ENCODE measurements at places on chromosomes 4 and X.

DNA sequence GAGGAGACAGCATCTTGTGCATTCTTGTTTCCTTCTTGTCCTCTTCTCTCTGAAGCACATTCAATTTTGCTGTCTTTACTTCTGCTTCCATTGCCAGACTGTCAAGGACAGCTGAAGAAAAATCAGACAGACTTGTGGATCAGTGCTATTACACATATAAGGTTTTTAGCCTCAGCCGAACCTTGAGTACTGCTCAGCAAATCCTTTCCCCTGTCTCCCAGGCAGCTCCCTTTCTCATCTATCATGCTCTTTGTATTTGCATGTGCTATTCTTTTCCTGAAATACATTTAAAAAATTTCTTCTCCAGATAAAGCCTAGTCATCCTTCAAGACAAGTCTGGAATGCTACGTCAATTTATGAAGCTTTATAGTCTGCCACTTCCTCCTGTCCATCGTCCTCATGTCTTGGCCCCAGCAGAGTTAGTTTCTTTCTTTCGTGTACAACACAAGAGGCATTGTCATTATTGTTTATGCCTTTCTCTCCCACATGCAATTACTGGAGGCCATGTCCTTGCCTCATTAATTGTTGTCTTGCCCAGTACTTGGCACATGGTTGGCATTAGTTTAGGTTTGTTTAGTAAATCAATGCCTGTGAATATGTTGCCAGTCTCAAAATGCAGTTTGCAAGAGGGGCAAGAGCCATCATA, 45.1 kb downstream of the ADGRL3 start:
- no peak for DNase-seq

- DNase-seq = no peak
Measured at GRCh38 chr4:25958110-25958509, 44.1 kb downstream of the SMIM20 start.

- no peak for DNase-seq
Measured at GRCh38 chrX:149392921-149393320, 112.2 kb downstream of the IDS start.

GRCh38 chr4:179867300-179867878, 2375.8 kb upstream of the TENM3 start:
- DNase-seq = peak; percentile 66

- DNase-seq = no peak
Measured at GRCh38 chrX:11159149-11159548, 48.0 kb downstream of the HCCS start.

- no peak for DNase-seq
Measured at GRCh38 chrX:139224953-139225665, 305.4 kb upstream of the F9 start.

- DNase-seq = no peak
Measured at GRCh38 chr4:2359591-2360395, 58.7 kb downstream of the ZFYVE28 start.

GRCh38 chr4:57122959-57123358, 12.8 kb upstream of the IGFBP7 start:
- DNase-seq = no peak

DNA sequence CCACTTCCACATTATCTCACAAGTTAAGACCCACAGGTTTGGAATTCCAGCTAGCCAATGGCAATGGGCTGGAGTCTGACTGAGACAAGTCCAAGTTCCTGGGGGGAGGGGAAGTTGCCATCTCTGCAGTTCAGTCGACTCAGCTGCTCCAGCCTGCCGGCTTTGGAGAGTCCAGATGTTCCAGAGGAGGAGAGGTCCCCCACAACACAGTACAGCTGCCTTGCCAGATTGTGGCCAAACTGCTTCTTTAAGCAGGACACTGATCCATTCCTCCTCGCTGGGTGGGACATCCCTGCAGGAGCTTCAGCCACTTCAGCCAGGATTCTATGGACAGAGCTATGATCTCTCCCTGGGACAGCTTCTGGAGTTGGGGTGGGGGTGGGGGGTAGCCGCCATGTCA, 199.2 kb downstream of the EDA start:
- no peak for DNase-seq

DNA sequence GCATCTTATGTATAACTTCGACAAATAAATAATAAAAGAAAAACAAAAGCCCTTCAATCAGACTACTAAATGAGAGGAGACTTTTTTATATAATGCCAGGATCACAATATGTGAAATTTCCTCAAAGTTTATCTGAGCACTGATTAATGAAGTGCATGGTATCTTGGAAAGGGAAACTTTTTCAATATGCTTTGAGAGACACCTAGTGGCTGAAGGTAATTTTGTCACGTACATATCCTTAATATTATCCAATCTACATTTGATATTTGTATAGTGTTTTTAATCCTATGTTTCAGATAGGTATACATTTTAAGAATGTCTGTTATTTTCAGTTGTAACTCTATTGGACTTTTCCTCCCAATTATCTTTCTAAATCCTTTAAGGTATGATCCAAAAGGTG, 146.8 kb downstream of the KLHL4 start:
- DNase-seq = peak; percentile 28

DNA sequence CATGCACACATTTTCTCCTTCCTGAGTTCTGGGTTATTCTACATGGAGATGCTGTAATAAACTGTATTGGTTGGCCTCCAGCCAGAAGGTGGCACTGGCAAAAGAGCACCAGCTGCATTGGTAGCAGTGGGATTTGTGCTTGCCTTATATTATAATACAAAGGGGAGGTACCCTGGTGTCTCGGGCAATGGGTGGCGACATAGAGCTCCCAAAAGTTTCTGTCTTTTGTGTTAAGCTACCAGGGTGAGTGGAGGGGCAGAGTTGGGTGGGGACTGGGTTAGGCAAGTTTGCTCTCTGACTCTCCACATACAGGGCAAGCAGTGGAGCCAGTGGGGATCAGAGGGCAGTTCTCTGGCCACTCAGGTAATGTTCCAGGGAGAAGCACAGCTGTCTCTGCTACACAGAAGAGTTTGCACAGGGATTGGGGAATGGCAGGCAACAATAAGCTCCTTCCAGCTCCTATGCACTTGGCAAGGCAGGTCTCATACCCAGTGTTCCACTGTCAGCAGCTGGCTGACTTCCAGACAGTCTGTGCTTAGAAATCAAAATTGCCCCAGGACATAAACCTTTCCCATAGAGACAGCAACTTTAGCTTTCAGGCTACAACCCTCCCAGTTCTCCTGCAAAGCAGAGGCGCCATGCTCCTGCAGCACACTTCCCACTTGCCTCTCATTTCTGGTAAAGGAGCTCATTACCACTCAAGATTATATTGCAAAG, 463.9 kb upstream of the PCDH7 start:
- DNase-seq = no peak

DNA sequence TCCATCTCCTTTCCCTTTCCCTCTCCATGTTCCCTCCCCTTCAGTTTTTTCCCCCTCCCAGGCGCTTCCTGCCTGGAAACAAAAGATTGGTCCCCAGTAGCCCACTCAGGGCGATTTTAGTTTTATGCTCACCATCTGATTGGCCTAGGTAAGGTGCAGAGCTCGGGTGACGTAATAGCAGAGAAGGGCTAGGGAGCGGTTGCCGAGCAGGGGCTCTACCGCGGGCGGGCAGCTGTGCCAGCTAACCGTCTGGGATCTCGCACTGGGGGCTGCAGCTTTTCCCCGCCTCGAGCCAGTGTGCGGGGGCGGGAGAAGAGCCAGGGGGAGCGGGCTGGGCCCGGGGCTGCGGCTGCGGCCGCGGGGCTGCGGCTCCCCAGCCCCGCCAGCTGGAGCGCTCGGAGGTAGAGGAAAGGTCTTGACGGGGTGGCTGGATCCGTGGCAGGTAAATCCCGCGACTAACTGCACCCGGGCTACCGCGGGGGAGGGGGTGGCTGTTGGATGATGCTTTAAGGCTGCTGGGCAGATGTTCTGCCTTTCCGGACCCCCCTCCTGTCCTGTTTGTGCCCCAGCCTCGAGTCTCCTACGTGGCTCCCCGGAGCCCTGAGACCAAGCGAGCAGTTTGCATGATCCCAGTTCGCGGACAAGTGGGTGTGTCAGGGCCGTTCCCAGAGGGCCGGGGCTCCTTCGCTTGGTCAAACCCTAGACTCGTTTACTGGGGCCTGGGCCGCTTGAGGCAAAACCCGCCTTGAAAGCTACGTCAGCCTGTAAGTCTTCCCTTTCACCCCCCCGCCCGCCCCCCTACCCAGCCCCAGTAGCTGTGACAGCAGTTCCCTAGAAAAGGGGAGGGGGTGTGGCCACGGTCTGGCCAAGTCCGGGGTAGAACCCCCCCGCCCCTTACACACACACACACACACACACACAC, at the start of gene PAK3:
PAK3 (plus strand) TSS at position 218 of the 922 bp plus-strand sequence. CDS start 26,913 bp downstream, outside the sequence.
- peak; percentile 66 for DNase-seq

DNA sequence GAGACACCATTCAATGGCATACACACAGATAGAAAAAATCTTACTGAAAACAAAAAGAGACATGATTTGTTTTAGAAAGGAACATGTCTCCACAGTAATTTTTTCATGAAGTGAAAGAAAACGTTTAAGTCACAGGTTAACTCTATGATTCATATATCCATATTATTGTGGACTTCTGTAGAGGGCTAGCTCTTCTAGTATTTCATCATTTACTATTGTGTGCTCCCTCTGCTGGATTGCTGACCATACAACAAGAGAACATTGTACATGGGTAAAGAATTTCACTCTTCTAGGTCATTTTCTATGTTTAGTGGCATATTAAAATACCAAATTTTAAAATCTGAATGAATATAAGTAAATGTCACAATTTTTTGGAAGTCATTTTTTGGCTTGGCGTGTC, 91.8 kb upstream of the POU3F4 start:
- DNase-seq = peak; percentile 13

DNA sequence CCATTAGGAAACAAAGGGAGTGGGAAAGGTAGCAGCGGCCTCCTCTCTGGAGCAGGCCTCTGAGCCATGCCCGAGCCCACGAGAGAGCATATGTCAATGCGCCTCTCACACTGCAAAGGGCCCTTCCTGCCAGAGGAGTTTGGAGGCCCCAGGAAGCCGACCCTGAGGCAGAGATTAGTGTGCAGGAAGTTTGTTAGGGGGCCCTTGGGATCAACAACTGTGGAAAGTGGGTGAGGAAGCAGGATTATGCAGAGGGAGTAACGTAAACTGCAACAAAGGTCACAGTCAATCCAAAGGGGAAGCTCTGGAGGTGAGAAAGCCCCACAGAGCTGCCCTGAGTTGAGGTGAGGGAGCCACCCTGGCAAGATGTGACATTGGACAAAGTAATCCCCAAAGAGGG, 17.4 kb downstream of the RTL5 start:
- no peak for DNase-seq

DNA sequence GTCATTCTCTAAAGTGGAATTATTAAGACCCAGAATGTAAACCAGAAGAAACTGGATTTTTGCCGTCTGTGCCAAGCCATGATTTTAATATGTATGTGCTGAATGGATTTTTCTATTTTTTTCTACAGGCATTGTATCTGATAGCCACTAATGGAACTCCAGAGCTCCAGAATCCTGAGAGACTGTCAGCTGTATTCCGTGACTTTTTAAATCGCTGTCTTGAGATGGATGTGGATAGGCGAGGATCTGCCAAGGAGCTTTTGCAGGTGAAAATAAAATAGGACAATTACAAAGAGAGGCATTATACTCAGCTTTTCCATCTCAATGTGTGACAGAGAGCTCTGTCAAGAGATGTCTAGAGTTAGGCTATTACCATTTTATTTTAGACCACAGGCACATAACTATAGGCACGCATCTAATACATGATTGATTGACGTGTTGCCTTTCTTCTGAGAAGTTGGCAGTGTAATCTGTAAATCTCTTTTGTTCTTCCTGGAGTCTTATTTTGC, 53.9 kb downstream of the CAPN6 start:
- no peak for DNase-seq

DNA sequence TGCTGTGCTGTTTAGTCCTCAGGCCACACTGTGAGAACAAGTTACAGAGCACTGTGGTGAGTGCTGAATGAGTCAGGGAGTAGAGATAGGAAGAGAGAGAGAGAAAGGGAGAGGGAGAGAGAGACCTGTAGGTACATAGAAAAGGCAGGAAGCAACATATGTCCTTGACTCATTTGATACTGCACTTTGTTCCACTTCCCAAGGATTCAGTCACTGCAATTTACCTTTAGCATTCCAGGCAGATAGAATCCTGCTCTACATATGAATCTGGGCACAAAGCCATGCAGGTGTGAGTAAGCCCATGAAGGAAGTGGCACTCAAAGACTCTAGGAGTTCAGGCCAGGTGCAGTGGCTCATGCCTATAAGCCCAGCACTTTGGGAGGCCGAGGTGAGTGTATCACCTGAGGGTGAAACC, 1.0 kb upstream of the DAPP1 start:
- no peak for DNase-seq

GRCh38 chr4:150867148-150867547, 147.9 kb downstream of the LRBA start:
- DNase-seq = peak; percentile 85

- DNase-seq = no peak
Measured at GRCh38 chr4:124053872-124054538, 657.4 kb downstream of the SPRY1 start.

GRCh38 chrX:149898554-149898953, 17.6 kb downstream of the MAGEA8 start:
- no peak for DNase-seq

- no peak for DNase-seq
Measured at GRCh38 chr4:156954587-156954986, 17.0 kb downstream of the PDGFC start.

GRCh38 chr4:38490753-38491446, 173.1 kb upstream of the KLF3 start:
- no peak for DNase-seq

DNA sequence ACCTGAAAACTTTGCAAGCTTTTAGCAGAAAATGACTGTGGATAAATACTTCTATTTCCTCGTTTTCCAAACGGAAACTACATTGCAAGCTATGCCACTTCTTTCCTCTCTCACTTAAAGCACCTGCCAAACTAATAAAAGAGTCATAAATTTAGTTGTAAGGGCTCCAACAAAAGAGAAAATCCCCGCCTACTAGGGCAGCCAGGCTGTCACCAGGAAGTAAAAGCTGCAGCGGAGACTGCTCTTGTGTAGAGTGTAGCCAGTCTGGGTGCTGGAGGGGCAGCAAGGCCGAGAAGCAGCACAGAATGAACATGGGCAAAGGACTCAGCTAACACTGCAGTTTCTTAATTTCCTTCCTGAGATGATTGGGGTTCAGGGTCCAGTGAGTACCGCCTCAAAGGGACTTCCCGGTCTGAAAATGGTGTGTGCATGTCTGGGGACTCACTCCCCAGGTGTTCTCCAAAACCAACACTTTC, 89.3 kb upstream of the MAML3 start:
- no peak for DNase-seq

DNA sequence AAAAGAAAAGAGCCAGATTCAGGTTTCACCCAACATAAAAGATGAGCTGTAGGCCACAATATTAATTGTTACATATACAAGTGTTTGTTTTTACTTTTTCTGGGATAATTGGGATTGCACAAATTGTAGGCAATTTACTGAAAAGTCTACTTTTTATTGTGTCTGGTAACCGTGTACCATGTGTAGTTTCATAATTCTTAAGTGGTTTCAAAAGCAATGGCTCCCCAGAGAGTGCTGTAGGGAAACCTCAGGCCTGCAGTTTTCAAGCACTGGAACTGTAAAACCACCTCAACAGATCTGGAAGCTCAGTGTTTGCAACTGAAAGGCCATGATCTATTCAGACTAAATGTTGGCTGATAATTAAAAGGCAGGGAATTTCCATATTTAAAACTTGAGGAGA, 53.9 kb upstream of the MMAA start:
- DNase-seq = no peak

Measured in ACHN (cell line).